ENCODE measurements at places on chromosomes 7 and 10. TPM values are rescaled to one million over a fixed set of nuclear protein-coding genes. Genes with fewer than 3 reads are reported as not detected.

GRCh38 chr7:6166443-6166891 lies 106.0 kb downstream of the CYTH3 start:
- H3K27ac ChIP-seq = no peak overlapping the region
- H3K27me3 ChIP-seq = no peaks in the 10 kb centered on the region
- H3K4me1 ChIP-seq = peaks cover 15% of the 10 kb centered on the region
- no peak overlapping the region for H3K4me3 ChIP-seq
- peaks cover 33% of the 10 kb centered on the region for H3K36me3 ChIP-seq
- DNase-seq = no peak

The ADD3 gene
- 94.6 TPM for total RNA-seq

DNA sequence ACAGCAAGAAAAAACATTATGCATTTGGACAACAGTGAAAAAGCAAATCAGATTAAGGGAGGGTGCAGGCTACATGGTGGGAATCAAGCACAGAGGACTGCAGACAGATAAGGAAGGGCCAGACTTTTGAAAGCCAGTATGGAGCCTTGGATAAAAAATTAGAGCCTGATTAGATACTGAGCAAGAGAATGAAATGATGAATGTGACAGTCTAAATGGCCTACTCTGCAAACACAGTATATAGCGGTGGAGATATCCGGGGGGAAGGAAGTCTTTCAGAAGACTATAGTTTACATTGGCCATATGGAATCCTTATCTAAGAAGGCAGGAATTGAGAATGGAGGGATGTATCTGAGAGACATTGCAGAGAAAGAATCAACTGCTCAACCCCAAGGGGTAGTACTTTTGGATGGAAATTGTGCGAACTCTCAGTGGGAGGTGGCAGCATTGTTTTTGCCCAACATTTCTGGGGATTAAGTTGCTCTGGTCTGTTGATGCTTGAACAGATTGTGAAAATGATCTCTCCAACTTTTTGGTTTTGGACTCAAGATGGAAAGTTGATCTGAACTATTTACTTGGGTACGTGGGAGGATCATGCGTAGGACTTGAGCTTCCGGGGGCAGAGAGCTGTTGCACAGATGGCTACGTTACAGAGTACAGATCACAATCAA lies 39.4 kb upstream of the CHCHD3 start:
- DNase-seq = no peak
- no peak overlapping the region for H3K27ac ChIP-seq
- H3K4me1 ChIP-seq = no peaks in the 10 kb centered on the region
- no peaks in the 10 kb centered on the region for H3K27me3 ChIP-seq
- H3K36me3 ChIP-seq = no peaks in the 10 kb centered on the region

DNA sequence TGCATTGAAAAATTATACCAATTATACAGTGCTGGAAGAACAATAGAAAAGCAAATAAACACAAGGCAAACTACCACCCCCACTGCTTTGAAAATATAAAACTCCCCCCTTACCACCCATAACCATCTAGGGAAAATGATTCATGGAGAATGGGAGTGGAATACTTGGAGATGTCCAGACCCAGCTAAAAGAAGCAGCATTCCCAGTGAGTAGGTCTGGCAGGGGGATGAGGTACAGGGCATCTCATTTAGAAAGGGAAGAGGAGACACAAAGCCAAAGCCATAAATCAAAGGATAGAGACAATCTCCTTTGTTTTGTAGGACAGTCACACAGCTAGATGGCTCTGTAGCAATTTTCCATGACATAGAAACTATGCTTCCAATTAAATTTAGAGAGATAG lies 36.0 kb upstream of the DGKI start:
- no peak overlapping the region for H3K27ac ChIP-seq
- H3K27me3 ChIP-seq = no peaks in the 10 kb centered on the region
- DNase-seq = no peak
- peaks cover 94% of the 10 kb centered on the region for H3K36me3 ChIP-seq
- H3K4me3 ChIP-seq = no peak overlapping the region

DNA sequence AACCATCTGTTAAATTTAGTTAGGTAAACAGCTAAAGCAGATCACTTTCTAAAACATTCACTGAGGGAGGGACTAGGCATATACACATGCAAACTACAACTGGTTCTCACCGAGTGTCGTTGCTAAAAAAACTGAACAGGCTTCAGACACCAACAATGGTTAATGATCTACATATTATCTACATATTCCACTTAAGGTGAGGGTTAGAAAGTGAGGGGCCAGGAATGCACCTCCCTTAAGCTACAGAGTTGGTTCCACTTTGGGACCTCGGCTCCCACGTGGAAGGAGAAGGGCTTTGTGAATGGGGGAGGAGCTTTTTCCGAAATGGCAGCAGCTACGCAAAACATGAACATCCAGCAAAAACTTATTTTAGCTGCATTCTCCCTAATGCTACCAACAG lies 5.8 kb downstream of the CTBP2 start:
- H3K27ac ChIP-seq = peak overlapping the region; percentile 97
- H3K4me3 ChIP-seq = no peak overlapping the region
- peaks cover 91% of the 10 kb centered on the region for H3K4me1 ChIP-seq
- no peak for DNase-seq

DNA sequence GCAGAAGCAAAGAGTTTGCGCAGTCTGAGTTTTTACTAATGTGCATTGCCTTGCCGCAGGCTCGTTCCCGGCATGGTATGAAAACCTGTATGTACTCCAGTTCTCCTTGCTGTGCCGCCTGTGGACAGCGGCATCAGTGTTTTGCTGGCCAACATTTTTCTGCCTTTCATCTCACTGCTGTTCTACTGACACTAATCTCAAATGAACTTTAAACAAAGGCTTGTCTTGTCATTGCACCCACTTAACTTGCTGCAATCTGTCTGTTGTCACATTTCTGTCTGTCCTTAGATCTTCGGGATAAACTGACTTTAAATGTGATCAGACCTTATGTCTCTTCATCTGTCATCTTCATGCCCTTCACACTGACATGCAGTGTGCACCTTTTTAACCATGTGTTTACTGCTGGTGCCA lies 71.7 kb upstream of the ZNRF2 start:
- H3K4me1 ChIP-seq = peaks cover 5% of the 10 kb centered on the region
- DNase-seq = peak; percentile 9
- no peaks in the 10 kb centered on the region for H3K27me3 ChIP-seq
- H3K36me3 ChIP-seq = no peaks in the 10 kb centered on the region
- H3K4me3 ChIP-seq = no peak overlapping the region

GRCh38 chr10:114507449-114507848 lies 103.1 kb upstream of the AFAP1L2 start:
- no peak overlapping the region for H3K4me3 ChIP-seq
- no peaks in the 10 kb centered on the region for H3K27me3 ChIP-seq
- peaks cover 60% of the 10 kb centered on the region for H3K4me1 ChIP-seq
- H3K36me3 ChIP-seq = peaks cover 4% of the 10 kb centered on the region
- DNase-seq = peak; percentile 98
- H3K27ac ChIP-seq = peak overlapping the region; percentile 85

DNA sequence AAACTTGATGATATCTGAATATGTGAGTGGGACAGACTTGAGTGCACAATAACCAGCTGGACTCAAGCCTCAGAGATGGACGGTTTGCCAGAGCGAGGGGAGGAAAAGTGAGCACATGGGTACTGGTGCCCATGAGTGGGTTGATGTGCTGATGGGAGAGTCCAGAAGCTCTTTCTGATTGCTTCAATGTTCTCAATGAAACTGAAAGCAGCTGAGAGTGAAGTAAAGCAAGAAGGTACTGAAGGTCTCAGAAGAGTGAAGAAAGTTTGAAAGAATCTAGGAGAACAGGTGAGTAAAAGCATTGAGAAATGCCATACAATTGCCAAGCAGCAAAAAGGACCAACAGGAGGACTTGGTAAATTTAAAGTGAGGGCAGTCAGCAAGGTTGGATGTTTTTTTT lies 28.6 kb downstream of the CTTNBP2 start:
- no peaks in the 10 kb centered on the region for H3K36me3 ChIP-seq
- no peaks in the 10 kb centered on the region for H3K4me1 ChIP-seq
- H3K27me3 ChIP-seq = no peaks in the 10 kb centered on the region
- H3K4me3 ChIP-seq = no peak overlapping the region

GRCh38 chr7:38198366-38198765 lies 20.3 kb downstream of the STARD3NL start:
- H3K36me3 ChIP-seq = no peaks in the 10 kb centered on the region
- no peak overlapping the region for H3K4me3 ChIP-seq
- H3K27me3 ChIP-seq = no peaks in the 10 kb centered on the region
- no peak for DNase-seq
- H3K4me1 ChIP-seq = peaks cover 57% of the 10 kb centered on the region

GRCh38 chr10:123417414-123417813 lies 248.7 kb upstream of the GPR26 start:
- H3K27me3 ChIP-seq = no peaks in the 10 kb centered on the region
- no peak for DNase-seq
- H3K27ac ChIP-seq = no peak overlapping the region
- H3K4me3 ChIP-seq = no peak overlapping the region

The EIF3B gene
- 373 TPM for total RNA-seq

The PPP1R17 gene
- total RNA-seq = not detected

DNA sequence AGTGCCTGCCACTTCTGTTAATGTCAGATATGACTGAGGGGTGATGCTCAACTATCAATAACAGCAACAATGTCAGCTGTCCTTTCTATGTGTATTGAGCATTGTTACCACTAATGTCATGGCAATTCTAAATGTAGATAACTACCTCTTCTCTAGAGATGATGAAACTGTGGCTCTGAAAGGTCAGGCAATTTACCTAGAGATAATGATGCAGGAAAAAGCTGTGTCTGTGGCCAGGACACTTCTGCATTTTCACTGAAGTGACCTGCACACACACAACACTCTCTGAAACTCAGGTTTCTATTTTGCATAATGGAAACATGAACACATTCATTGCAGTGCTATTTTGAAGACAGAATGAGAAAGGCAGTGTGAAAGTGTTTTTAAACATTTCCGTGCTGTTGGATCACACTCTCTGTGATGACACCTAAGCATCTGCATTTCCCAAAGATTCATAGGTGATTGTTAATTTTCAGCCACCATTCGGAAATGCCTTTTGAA lies 148.2 kb downstream of the KCND2 start:
- no peak overlapping the region for H3K4me3 ChIP-seq
- no peaks in the 10 kb centered on the region for H3K27me3 ChIP-seq
- DNase-seq = no peak
- H3K27ac ChIP-seq = no peak overlapping the region
- no peaks in the 10 kb centered on the region for H3K36me3 ChIP-seq

The PDGFA gene
- 93.0 TPM for total RNA-seq

The NPTX2 gene
- total RNA-seq = 11.1 TPM

DNA sequence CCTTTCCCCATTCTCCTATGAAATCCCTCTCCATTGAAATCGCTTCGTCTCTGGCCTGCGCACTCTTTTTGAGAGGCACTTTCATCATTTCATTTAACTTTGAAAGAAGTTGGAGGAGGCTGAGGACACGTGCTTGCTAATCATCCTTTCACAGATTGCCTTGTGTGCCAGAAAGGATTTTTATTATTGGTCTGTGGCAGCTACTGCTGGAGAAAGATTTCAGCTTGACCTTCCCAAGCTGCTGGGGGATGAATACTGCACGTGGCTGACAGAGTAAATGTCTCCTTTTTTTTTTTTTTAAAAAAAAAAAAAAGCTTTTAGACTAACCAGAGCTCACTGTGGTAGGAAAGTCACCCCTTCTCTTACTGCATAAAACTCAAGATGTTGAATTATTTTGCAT lies 44.2 kb upstream of the KCNIP2 start:
- peaks cover 26% of the 10 kb centered on the region for H3K36me3 ChIP-seq
- H3K4me1 ChIP-seq = no peaks in the 10 kb centered on the region
- no peak overlapping the region for H3K27ac ChIP-seq
- no peak overlapping the region for H3K4me3 ChIP-seq

DNA sequence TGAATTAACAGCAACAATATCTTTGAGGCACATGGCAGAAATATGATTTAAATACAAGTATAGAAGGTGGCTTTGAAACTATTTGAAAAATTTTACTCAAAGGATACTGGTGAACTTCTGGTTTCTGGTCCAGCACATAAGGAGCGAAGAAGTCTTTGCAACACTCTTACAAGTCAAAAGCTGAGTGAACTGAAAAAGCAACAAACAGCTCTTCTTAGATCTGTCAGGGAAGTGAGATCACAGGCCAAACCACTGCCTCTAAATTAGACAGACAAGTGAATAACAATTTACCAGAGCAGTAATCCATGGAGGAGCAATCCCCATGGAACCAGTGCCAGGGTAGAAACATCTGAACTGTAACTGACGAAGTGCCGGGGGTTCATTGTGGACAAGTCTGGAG lies 9.6 kb upstream of the VWC2 start:
- no peaks in the 10 kb centered on the region for H3K36me3 ChIP-seq
- DNase-seq = no peak
- H3K27me3 ChIP-seq = no peaks in the 10 kb centered on the region
- H3K4me3 ChIP-seq = no peak overlapping the region
- H3K4me1 ChIP-seq = no peaks in the 10 kb centered on the region

The SPRN gene
- total RNA-seq = not detected

The MGMT gene
- total RNA-seq = 25.2 TPM

GRCh38 chr10:91944880-91945630 lies 21.5 kb downstream of the BTAF1 start:
- no peak for DNase-seq
- H3K4me3 ChIP-seq = no peak overlapping the region
- no peaks in the 10 kb centered on the region for H3K36me3 ChIP-seq
- no peak overlapping the region for H3K27ac ChIP-seq
- no peaks in the 10 kb centered on the region for H3K27me3 ChIP-seq
- H3K4me1 ChIP-seq = no peaks in the 10 kb centered on the region

The NEUROG3 gene
- not detected for total RNA-seq

The HMX3 gene
- total RNA-seq = not detected

GRCh38 chr7:121730869-121731268 lies 142.1 kb upstream of the PTPRZ1 start:
- no peak for DNase-seq
- H3K36me3 ChIP-seq = no peaks in the 10 kb centered on the region
- H3K27ac ChIP-seq = no peak overlapping the region
- H3K4me3 ChIP-seq = no peak overlapping the region

DNA sequence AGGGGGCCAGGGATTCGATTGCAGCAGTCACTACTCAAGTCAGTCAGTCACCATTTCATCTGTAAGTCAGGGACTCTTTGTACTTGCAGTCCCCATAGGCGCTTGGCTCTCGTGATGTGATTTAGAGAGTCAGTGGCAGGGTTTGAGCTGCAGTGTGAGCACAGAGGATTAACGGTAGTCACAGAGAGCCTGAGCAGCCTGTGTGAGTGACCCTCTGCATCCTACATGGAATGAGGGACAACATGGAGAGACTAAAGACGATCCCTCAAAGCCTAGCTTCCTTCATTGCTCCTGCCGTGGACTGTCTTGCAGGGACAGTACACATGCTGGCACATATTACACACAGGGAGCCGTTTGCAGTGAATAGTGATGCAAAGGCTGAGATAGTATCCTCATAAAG lies 56.3 kb downstream of the PRPF18 start:
- no peaks in the 10 kb centered on the region for H3K27me3 ChIP-seq
- no peaks in the 10 kb centered on the region for H3K4me1 ChIP-seq
- H3K4me3 ChIP-seq = no peak overlapping the region
- no peak overlapping the region for H3K27ac ChIP-seq
- peaks cover 83% of the 10 kb centered on the region for H3K36me3 ChIP-seq

DNA sequence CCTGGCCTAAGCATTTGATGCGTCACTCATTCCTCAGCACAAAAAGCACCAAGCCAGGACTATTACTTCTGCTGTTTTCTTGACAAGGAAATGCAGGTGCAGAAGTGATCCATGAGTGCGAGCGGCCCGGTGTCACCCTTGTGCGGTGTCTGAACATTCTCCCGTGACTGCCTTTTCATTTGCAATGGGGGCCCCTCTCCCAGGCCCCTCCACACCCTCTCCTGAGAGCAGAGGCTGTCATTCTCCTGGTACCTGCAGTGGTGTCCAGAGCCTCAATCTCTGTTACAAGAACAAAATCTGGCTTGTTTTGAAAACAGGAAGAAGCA lies 213.1 kb downstream of the DIP2C start:
- peaks cover 7% of the 10 kb centered on the region for H3K4me1 ChIP-seq
- no peaks in the 10 kb centered on the region for H3K27me3 ChIP-seq
- DNase-seq = no peak
- H3K4me3 ChIP-seq = no peak overlapping the region
- peaks cover 14% of the 10 kb centered on the region for H3K36me3 ChIP-seq
